ENCODE measurements at places on chromosomes 1 and 21.

GRCh38 chr1:116697548-116698243 is 30.2 kb upstream of the IGSF3 start:
- DNase-seq, result no peak

DNA sequence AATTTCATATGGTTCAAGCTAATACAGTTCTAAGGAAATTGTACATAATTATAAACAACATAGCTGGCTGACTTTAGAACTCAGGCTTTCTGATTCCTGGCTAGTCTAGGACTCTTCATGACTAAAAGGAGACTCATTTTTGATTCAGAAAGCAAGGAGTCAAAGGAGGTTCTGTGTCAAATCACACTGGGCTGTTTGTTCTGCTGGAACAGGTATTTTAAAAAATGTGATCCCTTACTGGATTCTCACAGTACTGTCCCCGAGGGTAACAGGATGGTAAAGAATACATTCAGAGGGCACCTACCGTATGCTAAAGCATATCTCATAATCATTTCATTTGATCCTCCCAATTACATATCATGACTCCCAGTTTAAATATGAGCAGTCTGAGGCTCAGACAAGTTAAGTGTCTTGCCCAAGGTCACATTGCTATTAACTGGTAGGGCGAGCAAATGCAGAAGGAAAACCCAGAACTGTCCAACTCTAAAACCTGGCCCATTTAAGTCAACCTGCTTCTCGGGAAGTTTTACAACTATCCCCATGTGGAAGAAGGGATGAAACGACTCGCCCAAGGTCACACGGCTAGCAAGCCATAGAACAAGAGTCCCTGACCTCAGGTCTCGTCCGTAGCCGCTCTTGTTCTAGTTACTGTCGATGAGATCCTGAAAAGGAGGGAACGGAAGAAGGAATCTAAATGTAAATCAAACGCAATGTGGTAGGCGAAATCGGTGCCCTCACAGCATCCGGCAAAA is 675 bp downstream of the MYSM1 start:
- DNase-seq, result peak; percentile 2

- DNase-seq, result no peak
Observed at GRCh38 chr1:19390166-19390850, 78.2 kb downstream of the SLC66A1 start.

DNA sequence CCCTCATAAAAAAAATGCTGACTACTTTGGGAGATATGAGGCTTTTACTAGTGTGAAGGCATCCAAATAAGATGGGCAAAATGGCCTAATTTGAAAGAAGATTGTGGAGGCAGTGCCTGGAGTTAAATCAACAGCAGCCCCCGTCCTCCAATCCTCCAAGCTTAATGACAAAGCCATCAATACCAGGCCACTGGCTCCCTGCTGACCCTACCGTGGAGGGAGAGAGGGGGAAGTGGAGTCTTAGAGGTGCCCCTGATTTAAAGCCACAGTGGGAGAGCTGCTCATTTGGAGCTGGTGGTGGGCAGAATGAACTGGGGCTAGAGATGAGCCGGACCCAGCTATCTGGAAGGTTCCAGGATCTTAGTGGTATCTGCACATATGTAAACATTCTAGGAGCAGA is 24.3 kb upstream of the KNCN start:
- DNase-seq, result no peak

DNA sequence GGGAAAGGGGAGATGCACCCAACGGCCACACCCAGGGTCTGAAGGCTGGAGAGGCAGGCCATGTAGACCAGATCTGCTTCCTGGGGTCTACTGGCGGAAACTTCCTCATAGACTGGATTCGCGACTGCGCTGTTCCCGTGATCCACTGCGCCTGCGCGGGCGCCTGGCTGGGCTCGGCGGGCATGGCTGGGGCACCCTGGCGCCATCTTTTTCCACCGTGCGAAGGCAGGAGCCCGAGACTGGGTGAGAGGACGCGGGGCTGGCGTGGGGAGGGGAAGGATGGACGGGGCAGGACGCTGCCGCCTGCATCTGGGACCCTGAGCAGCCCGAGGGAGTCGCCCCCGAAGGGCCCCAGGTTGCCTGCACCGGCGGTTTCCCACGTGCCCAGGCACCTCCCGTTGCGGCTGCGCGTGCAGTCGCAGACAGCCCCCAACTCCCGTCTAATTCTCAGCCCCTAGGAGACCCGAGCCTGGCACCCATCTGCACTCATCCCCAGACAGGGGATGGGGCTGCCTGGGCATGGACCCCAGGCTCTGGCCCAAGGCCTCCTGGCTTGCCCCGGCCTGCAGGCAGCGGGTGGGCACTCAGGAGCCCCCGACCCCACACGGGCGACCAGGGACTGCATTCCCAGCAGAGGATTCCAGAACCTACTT is 12.4 kb upstream of the FAM3B start:
- DNase-seq, result no peak

Measured in CD4-positive, alpha-beta T cell treated with Interleukin-15 for 4 hours (primary cell).